Kidney (tissue), 22 donors: ENCODE measurements at places on chromosomes 5 and 9. TPM values are rescaled to one million over a fixed set of nuclear protein-coding genes. Genes with fewer than 3 reads are reported as not detected.

GRCh38 chr5:122137702-122138101 lies 8.4 kb downstream of the ZNF474 start:
- DNase-seq: no peak
- no peak overlapping the region for H3K4me3 ChIP-seq
- no peak overlapping the region for H3K27ac ChIP-seq
- no peaks in the 10 kb centered on the region for H3K4me1 ChIP-seq
- H3K27me3 ChIP-seq: no peaks in the 10 kb centered on the region

- no peak for DNase-seq
- no peaks in the 10 kb centered on the region for H3K27me3 ChIP-seq
- no peaks in the 10 kb centered on the region for H3K36me3 ChIP-seq
- no peak overlapping the region for H3K27ac ChIP-seq
- no peak overlapping the region for H3K4me3 ChIP-seq
Observed at GRCh38 chr5:10036136-10036815, 213.4 kb downstream of the ATPSCKMT start.

DNA sequence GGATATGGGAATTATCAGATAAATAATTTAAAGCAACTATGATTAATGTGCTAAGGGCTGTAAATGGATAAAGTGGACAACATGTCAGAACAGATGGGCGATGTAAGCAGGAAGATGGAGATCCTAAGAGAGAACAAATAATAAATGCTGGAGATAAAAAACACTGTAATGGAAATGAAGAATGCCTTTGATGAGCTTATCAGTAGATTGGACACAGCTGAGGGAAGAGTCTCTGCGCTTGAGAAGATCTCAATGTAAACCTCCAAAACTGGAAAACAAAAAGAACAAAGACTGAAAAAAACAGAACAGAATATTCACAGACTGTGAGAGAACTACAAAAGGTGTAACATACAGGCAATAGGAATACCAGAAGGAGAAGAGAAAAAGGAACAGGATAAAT lies 102.5 kb downstream of the ANKRD55 start:
- no peak overlapping the region for H3K27ac ChIP-seq
- no peaks in the 10 kb centered on the region for H3K4me1 ChIP-seq
- no peak overlapping the region for H3K4me3 ChIP-seq
- H3K36me3 ChIP-seq: no peaks in the 10 kb centered on the region
- no peaks in the 10 kb centered on the region for H3K27me3 ChIP-seq

- H3K27ac ChIP-seq: no peak overlapping the region
- no peaks in the 10 kb centered on the region for H3K36me3 ChIP-seq
- no peak overlapping the region for H3K4me3 ChIP-seq
- DNase-seq: no peak
Observed at GRCh38 chr5:25707093-25707492, 1062.3 kb upstream of the CDH10 start.

The PGM5 gene
- total RNA-seq: 53.1 TPM

The ENC1 gene
- 7.5 TPM for total RNA-seq

The CCDC171 gene
- total RNA-seq: 5.1 TPM
